ENCODE measurements at places on chromosomes 6 and 20. TPM values are rescaled to one million over a fixed set of nuclear protein-coding genes. Genes with fewer than 3 reads are reported as not detected.

The EFCAB8 gene
- total RNA-seq: 0.57 TPM

The SPINT3 gene
- total RNA-seq: not detected

The PROCR gene
- total RNA-seq: 1.7 TPM

The MUC21 gene
- total RNA-seq: not detected

The SLC44A4 gene
- 0.10 TPM for total RNA-seq

The C6orf58 gene
- total RNA-seq: not detected

The PRL gene
- total RNA-seq: not detected

The LY6G6D gene
- not detected for total RNA-seq

The DPPA5 gene
- total RNA-seq: not detected

The WFDC10B gene
- total RNA-seq: not detected

The CRISP3 gene
- not detected for total RNA-seq

The FAM184A gene
- 14.0 TPM for total RNA-seq

The HCRTR2 gene
- not detected for total RNA-seq

The DYNLT1 gene
- 107 TPM for total RNA-seq

The UNC5CL gene
- 2.3 TPM for total RNA-seq

The GNAS-AS1 gene
- total RNA-seq: 1.9 TPM

The TJAP1 gene
- total RNA-seq: 23.0 TPM

The GDAP1L1 gene
- total RNA-seq: 0.27 TPM

The KIAA1755 gene
- total RNA-seq: not detected

The FNDC11 gene
- total RNA-seq: 0.10 TPM

The SAMD3 gene
- total RNA-seq: 2.3 TPM

The ANGPT4 gene
- total RNA-seq: not detected

The ADAM33 gene
- total RNA-seq: not detected

The LHFPL5 gene
- total RNA-seq: not detected

The PNLDC1 gene
- total RNA-seq: 0.40 TPM

The TOX2 gene
- 1.2 TPM for total RNA-seq

The GLP1R gene
- 0.12 TPM for total RNA-seq

The KHDRBS2 gene
- total RNA-seq: not detected

The DLK2 gene
- 0.52 TPM for total RNA-seq

The RAET1L gene
- not detected for total RNA-seq

The DEF6 gene
- total RNA-seq: 89.9 TPM

The TENT5A gene
- 1.0 TPM for total RNA-seq

The NMBR gene
- total RNA-seq: not detected

The ZFP64 gene
- total RNA-seq: 11.7 TPM

The CALHM4 gene
- total RNA-seq: not detected

The SYNJ2 gene
- total RNA-seq: 42.4 TPM

The TMEM14C gene
- 77.0 TPM for total RNA-seq

The CLPSL1 gene
- total RNA-seq: not detected

The MYLK2 gene
- 0.17 TPM for total RNA-seq

The BNIP5 gene
- not detected for total RNA-seq

The HEY2 gene
- not detected for total RNA-seq

The TP53TG5 gene
- total RNA-seq: 1.0 TPM

The GPSM3 gene
- 72.1 TPM for total RNA-seq

The LGSN gene
- total RNA-seq: not detected

The ATRN gene
- 5.1 TPM for total RNA-seq

The PTK7 gene
- 2.0 TPM for total RNA-seq

The LRP11 gene
- 4.7 TPM for total RNA-seq

The OSER1 gene
- total RNA-seq: 27.7 TPM

The TMEM244 gene
- not detected for total RNA-seq

The CEP250 gene
- 43.4 TPM for total RNA-seq

The PSMF1 gene
- total RNA-seq: 143 TPM

The SLC35D3 gene
- not detected for total RNA-seq

The ZNF76 gene
- total RNA-seq: 38.2 TPM

All from activated naive CD4-positive, alpha-beta T cell treated with anti-CD3 and anti-CD28 coated beads for 36 hours (primary cell).